A549 treated with AZD2906 at 1 μM for 4 hours (cell line): ENCODE measurements at places on chromosomes 1 and 21. TPM values are rescaled to one million over a fixed set of nuclear protein-coding genes. Genes with fewer than 3 reads are reported as not detected.

Gene OR2L13
- not detected in 5 replicates for total RNA-seq

Gene ACTA1
- 0.14 to 0.16 TPM (median 0.15 TPM) in 4 of 5 replicates, not detected in the other for total RNA-seq

Gene LCE3D
- total RNA-seq, result 2.8 to 4.4 TPM (median 3.1 TPM) in 5 replicates

Gene PRR9
- 0.05 TPM in 1 of 5 replicates, not detected in the others for total RNA-seq

Gene BEND5
- not detected in 5 replicates for total RNA-seq
